Fibroblast of the aortic adventitia (primary cell): ENCODE measurements at places on chromosomes 11 and 22. TPM values are rescaled to one million over a fixed set of nuclear protein-coding genes. Genes with fewer than 3 reads are reported as not detected.

- peak; percentile 100 for DNase-seq
Observed at GRCh38 chr22:29821291-29822016, 16.6 kb downstream of the ASCC2 start.

Gene SERPIND1
- 0.09 TPM in 1 of 2 replicates, not detected in the other for total RNA-seq

DNA sequence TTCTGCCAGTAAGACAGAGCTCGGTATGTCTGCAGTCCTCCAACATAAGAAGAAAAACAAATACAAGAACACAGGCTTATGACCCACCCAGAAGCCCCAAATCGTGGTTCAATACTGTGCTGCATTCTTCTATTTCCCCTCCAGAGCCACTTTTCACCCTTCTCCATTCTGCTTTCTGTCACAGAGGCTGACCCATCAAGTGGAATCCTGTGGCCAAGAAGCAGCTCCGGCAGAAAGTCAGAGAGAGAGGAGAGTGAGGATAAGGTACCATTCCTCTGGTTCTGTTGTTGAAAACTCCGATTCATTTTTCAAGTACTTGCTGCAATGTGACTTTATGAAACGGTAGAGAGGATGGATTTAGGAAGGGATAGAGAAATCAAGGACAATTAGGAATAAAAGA, 30.4 kb downstream of the PGM2L1 start:
- DNase-seq, result no peak

- no peak for DNase-seq
Observed at GRCh38 chr11:131108760-131109159, 192.5 kb upstream of the SNX19 start.

Gene GPR83
- not detected in 2 replicates for total RNA-seq

GRCh38 chr11:121696177-121696871, 243.6 kb upstream of the SORL1-AS1 start:
- DNase-seq, result peak; percentile 27

DNA sequence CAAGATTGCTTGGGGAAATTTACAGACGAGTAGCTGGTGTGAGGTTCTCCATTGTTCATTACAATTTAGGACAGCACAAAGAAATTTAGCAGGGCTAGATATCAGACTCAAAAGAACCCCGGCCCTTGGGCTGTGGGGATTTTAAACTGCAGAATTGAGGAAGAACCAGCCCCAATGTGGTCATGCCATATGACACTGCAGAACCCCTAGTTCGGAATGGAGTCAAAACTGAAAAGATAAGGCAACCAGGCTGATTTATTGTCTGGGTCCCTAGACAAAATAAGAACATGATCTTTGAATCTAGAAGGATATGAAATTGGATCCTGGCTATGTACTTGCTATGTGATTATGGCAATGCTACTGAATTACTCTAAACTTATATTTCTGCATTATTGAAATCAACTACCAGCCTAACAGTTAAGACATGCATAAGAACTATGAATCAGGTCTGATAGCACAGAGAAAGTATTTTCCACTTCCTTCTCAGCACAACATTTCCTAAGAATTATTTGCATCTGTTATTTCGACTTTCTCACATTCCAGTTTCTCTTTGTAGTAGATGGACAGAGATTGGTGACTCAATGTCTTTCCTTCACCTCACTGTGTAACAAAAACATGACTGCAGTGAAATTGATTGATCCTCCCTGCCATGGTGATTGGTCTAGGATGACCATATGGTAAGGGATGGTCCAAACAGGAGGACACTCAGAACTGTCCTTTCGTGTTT, 13.2 kb downstream of the MMP3 start:
- peak; percentile 34 for DNase-seq

Gene FAT3
- 1.7 and 2.2 TPM in 2 replicates for total RNA-seq

Gene ACTN3
- not detected in 2 replicates for total RNA-seq

GRCh38 chr11:70641369-70641768, 243.0 kb downstream of the CTTN start:
- no peak for DNase-seq

GRCh38 chr11:1388763-1389102, 1.0 kb upstream of the BRSK2 start:
- DNase-seq, result no peak

Gene KDM4E
- not detected in 2 replicates for total RNA-seq

DNA sequence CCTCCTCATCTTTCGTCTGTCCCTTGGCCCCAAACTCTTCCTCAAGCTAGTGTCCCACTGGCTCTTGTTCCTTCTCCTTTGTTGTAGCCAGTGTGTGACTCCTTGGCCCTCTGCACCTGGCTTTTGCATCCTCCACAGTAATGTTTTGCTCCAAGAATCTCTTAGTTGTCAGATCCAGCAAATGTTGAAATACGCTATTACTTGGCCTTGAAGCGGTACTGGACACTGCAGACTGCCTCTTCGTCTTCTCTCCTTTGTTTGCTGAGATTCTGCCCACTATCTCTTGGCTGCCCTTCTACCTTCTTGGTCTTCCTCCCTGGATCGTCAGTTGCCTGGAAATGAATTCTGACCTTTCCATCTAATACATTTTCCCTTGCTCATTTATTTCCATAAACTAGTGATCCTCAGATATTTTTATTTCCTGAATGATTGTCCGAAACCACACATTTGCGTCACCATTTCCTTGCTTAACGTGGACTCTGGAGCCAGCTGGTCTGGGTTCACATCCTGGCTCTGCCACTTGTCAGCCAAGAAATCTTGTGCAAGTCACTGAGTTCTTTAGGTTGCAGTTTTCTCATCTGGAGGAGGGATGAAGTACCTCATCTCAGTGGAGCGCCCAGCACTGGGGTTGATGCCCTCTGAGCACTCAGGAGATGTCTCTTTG, 113.6 kb downstream of the LDLRAD3 start:
- DNase-seq, result peak; percentile 95

- no peak for DNase-seq
Observed at GRCh38 chr11:41458154-41458553, 1.3 kb downstream of the LRRC4C start.

GRCh38 chr11:88300888-88301487, 36.5 kb downstream of the CTSC start:
- DNase-seq, result no peak

GRCh38 chr11:111602865-111603610, 789 bp downstream of the SIK2 start:
- DNase-seq, result peak; percentile 49
